ENCODE measurements at places on chromosomes 4 and X.

DNA sequence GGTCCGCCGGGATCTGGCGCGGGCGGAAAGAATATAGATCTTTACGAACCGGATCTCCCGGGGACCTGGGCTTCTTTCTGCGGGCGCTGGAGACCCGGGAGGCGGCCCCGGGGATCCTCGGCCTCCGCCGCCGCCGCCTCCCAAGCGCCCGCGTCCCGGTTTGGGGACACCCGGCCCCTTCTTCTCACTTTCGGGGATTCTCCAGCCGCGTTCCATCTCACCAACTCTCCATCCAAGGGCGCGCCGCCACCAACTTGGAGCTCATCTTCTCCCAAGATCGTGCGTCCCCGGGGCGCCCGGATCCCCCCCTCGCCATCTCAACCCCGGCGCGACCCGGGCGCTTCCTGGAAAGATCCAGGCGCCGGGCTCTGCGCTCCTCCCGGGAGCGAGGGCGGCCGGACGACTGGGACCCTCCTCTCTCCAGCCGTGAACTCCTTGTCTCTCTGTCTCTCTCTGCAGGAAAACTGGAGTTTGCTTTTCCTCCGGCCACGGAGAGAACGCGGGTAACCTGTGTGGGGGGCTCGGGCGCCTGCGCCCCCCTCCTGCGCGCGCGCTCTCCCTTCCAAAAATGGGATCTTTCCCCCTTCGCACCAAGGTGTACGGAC, 482 bp upstream of the SHOX start:
- no peak for DNase-seq

DNA sequence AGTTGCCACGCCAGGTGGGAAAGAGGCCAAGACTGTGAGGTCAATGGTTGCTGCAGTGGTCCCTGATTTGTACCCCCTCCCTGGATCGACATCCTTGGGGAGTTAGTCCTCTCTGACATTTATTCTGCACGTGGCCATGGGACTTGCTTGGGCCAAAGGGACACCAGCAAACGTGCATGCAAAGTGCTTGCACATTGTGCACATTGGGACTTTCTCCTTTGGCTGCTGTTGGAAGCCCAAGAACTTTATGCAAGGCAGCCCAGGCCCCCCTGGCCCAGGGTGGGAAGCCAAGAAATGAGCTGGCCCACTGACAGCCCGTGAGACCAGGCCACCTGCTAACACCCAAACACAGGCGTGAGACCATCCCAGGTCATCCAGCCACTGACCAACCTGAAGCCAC, 38.1 kb downstream of the SLC2A9 start:
- no peak for DNase-seq

DNA sequence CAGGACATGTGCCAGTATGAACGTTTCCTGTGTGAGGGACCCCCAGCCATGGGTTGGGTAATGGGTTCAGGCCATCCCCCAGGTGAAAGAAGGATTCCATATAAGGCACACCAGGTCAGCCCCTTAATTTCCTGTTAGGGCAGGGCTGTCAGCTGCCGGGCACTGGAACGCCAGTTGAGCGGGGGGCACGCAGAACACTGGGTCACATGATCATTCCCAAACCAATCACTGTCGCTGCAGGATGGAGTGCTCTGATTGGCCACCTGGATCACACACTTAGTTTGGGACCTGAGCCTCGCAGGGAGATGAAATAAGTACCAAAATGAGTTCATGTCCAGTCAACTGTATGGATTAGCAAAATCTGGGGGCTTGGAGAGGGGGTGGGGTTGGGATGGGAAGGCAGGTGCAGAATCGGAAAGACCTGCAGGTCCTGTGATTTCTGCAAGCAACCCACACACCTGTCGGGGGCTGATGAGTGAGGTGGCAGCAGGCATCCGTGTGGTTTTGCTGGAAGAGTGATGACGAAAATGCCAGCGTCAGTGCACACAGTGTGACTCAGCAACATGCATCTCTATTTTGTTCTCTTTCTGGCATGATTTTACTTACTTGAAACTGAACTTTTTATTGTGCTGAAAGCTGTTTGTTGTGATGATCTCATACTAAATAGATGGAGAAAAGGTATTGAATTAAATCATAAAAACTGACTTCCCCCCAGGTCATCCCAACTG, 32.2 kb downstream of the RNF212 start:
- DNase-seq = no peak

DNA sequence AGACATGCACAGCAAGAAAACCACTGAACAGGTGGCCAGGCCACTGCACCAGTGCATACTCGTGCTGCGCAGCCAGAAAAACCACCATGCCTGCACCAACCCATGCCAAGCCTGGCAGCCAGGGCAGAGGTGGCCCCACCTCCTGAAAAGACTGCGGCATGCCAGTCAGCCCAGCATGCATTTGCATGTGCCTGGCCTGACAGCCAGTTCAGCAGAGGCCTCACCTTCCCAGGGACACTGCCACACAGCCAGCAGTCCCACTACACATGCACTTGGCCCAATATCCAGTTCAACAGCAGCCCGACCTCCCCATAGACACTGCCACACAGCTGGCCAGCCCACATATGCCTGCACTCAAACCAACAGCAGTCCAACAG, 43.5 kb upstream of the DDX60 start:
- no peak for DNase-seq

GRCh38 chr4:40199999-40200874, 3.4 kb downstream of the RHOH start:
- no peak for DNase-seq

DNA sequence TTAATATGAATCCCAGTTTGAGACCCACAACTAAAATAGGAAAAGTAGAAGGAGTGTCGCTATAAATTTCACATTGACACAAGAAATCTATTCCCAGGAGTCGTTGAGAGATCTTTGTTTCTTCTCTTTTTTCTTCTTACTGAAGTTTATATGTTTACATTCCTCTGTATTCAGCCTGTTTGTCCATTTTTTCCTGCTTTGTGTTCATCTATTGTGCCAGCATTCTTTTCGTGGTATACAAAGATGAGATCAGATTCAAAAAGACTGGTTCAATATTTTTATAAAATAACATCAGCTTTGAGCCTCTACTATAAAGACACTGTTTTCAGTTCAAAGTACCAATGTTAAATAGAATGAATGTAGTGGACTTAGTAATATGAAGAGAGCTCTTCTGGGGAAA, 95.4 kb upstream of the MYOZ2 start:
- DNase-seq = no peak

DNA sequence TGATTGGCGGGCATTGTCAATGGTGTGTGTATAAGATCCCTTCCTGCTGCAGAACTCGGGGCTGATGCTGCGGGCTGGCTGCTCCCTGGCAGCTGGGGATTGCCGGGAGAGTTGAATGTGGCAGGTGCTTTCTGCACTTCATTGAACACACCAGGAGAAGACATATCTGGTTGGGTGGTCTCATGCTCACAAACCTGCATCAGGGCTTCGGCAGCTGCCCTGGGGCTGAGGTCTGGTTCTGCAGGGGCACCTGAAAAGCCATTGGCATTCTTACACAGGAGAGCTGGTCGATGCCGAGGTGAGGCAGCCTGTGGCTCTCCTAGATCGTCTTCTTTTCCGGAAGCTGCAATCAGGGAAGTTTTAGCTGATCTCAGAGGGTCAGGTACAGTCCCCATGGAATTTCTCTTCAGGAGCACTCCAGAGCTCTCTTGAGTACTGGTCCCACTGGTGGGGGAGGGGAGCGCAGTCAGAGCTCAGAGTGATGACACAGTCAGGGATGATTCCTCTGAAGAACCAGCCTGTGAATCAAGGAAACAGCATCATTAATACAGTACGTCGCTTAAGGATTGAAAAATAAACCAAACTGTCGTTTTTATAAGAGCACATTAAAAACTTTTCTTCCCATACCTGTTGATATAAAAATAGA, 57.8 kb downstream of the GPRIN3 start:
- DNase-seq = peak; percentile 74

DNA sequence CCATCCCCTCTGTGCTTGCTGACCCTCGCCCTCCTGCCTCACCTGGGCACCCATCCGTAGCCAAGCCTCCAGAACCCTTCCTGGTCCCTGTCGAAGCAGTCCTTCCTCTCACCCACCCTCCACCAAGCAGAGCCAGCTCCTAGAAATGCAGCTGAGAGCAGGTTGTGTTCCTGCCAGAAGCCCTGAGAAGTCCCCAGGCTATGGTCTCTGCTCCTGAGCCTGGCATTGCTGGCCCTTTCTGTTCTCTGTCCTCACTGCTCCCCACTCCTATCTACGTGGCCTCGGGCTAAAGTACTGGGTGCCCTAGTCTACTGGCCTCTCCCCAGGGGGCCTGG, 2.1 kb upstream of the CPZ start:
- DNase-seq = no peak

DNA sequence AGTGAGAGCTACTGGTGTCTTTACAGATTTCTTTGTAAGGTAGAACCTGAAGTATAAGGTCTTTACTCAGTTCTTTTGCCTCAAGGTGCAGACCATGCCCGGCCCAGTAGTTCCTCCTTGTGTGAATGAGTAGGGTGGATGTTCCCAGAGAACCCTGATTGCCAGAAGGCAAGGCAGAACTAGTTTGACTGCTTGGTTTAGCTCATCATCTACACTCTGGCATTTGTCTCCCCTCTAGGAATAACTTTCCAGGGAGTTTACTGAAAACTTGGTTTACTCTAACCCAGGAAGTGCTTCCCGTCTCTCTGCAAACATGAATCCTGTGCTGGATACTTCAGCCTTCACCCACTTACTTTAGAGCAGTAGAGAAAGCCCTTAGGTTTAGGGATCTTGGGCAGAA, 29.1 kb downstream of the MCUB start:
- DNase-seq = no peak

DNA sequence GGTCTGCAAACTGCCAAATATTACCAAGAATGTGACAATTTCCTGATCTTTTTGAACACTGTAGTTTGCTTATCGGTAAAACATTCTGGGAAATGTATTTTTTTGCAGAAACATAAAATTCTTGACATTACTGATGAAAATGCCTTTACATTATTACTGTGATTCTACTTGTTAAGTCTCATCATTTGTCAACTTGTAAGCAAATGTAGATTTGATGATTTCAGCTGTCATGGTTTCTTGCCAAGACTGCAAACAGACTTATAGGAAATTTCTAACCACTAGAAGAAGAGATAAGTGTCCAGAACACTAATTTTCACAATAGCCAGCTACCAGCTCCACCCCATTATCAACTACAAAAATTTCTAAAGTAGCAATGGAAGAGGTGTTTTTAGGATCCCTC, 560.4 kb downstream of the STPG2 start:
- DNase-seq = no peak

GRCh38 chr4:820230-821172, 5.4 kb downstream of the CPLX1 start:
- DNase-seq = no peak

- DNase-seq = no peak
Observed at GRCh38 chr4:10321931-10322330, 135.3 kb downstream of the ZNF518B start.

DNA sequence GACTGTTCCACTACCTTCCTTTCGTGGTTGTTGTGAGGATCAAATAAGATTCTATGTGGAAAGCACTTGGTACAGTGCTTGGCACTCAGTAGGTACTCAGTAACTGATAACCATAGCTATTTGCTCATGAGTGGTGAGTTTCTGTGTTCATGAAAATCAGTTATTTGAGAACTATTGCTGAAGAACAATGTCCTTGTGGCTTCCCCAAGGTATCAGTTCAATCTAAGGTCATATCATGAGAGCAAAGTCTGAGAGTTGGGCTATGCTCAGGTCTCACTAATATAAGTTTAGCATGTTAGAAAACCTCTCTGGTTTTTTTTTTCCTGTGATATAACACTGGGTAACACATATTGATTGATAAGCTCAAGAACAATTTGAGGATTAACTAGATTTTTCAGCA, 147.8 kb downstream of the GRIA3 start:
- DNase-seq = no peak

GRCh38 chr4:117084866-117085701, at the start of gene TRAM1L1:
Gene TRAM1L1, minus strand, starts transcription at chr4:117085576. Its CDS starts 183 bp downstream, at chr4:117085393.
- DNase-seq = peak; percentile 60

DNA sequence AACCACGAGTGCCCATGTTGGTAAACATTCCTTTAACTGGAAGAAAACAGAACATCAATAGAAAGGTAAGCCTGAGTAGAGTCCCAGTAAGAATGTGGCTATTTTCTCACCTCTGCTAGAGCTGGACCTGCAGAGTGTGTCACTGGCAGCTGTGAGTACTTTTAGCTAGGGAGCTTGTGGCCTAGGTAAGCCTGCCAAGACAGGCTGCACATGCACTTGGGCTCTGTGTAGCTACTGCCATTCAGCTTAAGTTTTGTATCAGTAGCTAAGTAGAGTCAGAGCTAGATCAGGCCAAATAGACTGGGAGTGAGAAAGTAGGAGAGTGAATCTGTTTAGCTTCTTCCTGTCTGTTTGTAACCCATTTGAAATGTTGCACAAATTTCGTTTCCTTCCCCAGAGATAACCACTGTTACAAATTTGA, 35.3 kb downstream of the RBPJ start:
- no peak for DNase-seq

GRCh38 chr4:33737726-33738125, 2506.6 kb downstream of the ARAP2 start:
- no peak for DNase-seq

GRCh38 chr4:125243789-125244397, 70.9 kb upstream of the FAT4 start:
- DNase-seq = no peak

GRCh38 chrX:66150163-66150562, 13.9 kb upstream of the HEPH start:
- DNase-seq = no peak

GRCh38 chr4:121054373-121054772, 18.0 kb downstream of the NDNF start:
- DNase-seq = no peak

GRCh38 chr4:77990904-77991358, 66.2 kb upstream of the FRAS1 start:
- DNase-seq = no peak

DNA sequence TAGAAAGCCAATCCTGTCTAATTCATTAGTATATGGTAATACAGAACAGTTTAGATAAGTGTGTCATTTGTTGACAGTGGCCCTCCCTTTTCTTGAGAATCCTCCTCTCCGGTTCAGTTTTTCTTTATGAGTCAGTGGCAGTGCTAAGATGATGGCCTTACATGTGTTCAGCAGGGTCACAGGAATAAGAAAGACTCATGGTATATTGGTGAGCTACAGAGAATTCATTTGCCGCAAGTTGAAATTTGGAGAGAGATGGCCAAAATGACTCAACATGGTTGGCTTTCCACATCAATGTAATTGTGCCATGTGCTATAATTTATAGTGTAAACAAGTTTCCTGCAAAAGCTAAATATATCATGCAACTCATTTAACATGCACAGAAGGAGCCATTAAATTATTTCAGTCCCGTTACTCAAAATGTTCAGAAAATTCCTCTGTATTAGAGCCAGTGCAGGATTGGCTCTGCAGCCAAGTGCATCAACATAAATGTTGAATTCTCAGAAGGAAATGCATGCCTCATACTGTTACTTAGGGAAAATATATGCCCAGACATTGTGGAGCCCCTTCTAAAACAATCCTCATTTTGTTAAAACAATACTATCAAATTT, 374.3 kb downstream of the AFF2 start:
- no peak for DNase-seq

GRCh38 chrX:12843061-12843667, 23.7 kb upstream of the TLR7 start:
- no peak for DNase-seq
